ENCODE measurements at places on chromosomes 1 and 21. TPM values are rescaled to one million over a fixed set of nuclear protein-coding genes. Genes with fewer than 3 reads are reported as not detected.

The SPRR2G gene
- total RNA-seq, result not detected

The FAM3B gene
- not detected for total RNA-seq

The BMP8A gene
- not detected for total RNA-seq

The KLHDC8A gene
- total RNA-seq, result not detected

The POLR3C gene
- 27.3 TPM for total RNA-seq

The CNR2 gene
- not detected for total RNA-seq

The WDR47 gene
- 11.4 TPM for total RNA-seq

The KCNT2 gene
- not detected for total RNA-seq

The TFF2 gene
- not detected for total RNA-seq

The SLC5A9 gene
- not detected for total RNA-seq

The GJA4 gene
- not detected for total RNA-seq

The FALEC gene
- total RNA-seq, result not detected

The BCAR3 gene
- total RNA-seq, result 0.82 TPM

The HPCAL4 gene
- 0.43 TPM for total RNA-seq

The KCNAB2 gene
- total RNA-seq, result 202 TPM

The C1QB gene
- total RNA-seq, result not detected

The HIVEP3 gene
- total RNA-seq, result 25.3 TPM

The AMY1B gene
- not detected for total RNA-seq

The SPRR2B gene
- total RNA-seq, result not detected

The CD164L2 gene
- total RNA-seq, result not detected

The FAM151A gene
- total RNA-seq, result not detected

The CYP4B1 gene
- total RNA-seq, result not detected

The SLC5A3 gene
- 27.5 TPM for total RNA-seq

The ETV3 gene
- 30.9 TPM for total RNA-seq

The KIAA0040 gene
- total RNA-seq, result 34.5 TPM

The RNF186 gene
- not detected for total RNA-seq

The NBPF10 gene
- 1.7 TPM for total RNA-seq

The MACO1 gene
- 11.4 TPM for total RNA-seq

The ANXA9 gene
- total RNA-seq, result not detected

The STX12 gene
- total RNA-seq, result 31.8 TPM

The LCE2B gene
- not detected for total RNA-seq

The COL6A1 gene
- total RNA-seq, result 0.40 TPM

The COL11A1 gene
- not detected for total RNA-seq

The GUCA2B gene
- not detected for total RNA-seq

The SPRR3 gene
- not detected for total RNA-seq

The KRTAP11-1 gene
- not detected for total RNA-seq

The CATSPERE gene
- 0.33 TPM for total RNA-seq

The TCHHL1 gene
- not detected for total RNA-seq

The TMEM81 gene
- total RNA-seq, result 3.2 TPM

The GNG12 gene
- total RNA-seq, result 0.12 TPM

The COL16A1 gene
- total RNA-seq, result 0.12 TPM

The TNNT2 gene
- total RNA-seq, result not detected

The CLCA2 gene
- not detected for total RNA-seq

The KDF1 gene
- not detected for total RNA-seq

The MYOCOS gene
- not detected for total RNA-seq
